ENCODE measurements at places on chromosomes 5 and 9.

DNA sequence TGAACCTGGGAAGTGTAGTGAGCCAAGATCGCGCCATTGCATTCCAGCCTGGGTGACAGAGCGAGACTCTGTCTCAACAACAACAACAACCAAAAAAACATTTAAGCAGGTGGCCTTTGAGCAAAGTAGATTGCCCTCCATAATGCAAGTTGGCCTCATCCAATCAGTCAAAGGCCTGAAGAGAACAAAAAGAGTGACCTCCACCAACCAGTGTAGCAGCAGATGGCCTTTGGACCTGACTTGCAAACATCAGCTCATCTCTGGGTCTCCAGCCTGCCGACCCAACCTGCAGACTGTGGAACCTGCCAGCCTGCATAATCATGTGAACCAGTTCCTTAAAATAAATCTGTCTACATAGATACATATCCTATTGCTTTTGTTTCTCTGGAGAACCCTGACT lies 7.5 kb downstream of the FRRS1L start:
- DNase-seq: no peak

DNA sequence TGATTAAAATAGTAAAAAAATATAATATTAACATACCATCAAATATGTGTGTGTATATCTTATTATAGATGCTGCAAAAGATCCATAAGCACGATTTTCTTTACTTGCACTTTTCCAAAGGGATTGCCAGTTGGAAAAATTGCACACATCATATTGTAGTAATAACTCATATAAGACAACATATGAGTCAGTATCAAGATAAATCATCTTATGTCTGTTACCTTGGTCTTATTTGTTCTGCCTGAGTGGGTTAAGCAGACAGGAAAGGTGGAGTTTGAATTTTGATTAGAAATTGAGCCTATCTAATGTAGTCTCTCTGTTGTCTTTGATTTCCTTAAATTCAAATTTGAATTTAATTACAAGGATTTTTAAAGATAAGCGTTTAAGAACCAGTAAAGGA lies 24.6 kb downstream of the LYSMD3 start:
- no peak for DNase-seq

GRCh38 chr5:171609806-171610452 lies 175.7 kb upstream of the SMIM23 start:
- no peak for DNase-seq

- no peak for DNase-seq
Measured at GRCh38 chr5:12073426-12073825, 169.2 kb upstream of the CTNND2 start.

DNA sequence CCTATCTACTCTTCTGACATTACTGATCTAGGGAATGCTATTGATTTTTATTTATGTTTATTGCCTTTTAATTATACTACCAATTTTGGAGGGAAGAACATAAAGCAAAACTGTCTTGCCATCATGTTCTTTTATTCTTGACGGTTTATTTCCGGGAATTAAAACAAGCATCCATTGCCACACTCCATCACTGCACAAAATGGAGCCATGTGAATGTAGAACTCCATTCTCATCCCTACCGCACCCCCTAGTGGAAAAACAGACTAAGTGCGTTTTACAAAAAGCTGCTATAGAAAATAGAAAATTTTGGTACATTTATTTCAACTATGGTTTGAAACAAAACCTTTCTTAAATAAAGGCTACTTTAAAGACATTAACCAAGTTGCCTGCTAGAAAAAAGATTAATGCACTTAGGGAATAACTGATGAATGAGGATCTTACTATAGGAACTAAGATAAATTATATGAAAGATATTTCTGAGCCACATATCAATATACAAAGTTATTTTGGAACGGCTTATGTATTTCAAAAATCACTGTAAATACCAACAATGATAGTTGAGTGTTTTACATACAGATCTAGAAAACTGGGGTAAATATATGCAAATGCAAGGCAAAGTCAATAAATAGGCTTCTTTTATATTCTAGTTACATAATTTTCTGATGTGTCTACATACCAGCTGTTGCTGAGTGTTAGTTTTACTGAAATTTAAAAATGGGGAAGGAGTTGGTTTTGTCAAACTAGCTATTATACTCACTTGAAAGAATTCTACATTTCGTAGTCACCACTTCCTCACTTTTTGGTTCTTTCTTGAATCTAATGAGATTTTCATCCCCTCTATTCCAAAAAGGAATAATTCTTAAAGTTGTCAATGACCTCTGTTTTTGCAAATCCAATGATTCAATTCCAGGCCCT lies 26.5 kb downstream of the OXCT1 start:
- no peak for DNase-seq

DNA sequence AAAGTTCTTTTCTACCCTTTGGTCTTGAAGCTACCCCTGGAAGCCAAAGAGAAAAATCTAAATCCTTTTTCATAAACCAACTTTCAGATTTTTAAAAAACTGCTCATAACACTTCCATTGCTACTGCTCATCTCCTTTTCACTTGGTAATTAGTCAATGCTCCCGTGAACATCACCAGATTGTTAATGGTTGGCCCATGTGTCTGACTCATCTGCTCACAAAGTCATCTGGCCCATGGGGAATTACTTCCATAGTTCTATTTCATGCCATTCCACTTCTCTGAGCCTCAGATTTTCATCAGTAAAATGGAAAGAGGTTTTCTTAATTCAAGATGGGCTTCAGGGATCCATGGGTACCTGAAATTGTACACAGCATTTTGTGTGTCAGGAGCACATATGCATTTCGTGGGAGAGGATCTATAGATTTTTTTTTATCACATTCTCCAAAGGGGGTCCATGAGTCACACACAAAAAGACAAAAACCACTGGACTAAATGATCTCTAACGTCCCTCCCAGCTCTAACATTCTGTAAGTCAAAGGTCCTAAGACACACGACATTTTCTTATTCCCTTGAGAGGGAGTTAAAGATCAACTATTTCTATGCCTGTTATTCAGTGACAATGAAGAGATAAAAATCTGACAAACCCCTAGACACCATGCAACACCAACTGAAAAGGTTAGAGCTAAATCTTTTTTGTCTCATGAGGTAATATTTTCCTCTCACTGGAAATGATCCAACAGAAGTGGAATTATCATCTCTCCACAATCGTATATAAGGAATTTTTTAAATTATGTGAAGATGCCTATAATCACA lies 75.4 kb downstream of the TEX10 start:
- no peak for DNase-seq

DNA sequence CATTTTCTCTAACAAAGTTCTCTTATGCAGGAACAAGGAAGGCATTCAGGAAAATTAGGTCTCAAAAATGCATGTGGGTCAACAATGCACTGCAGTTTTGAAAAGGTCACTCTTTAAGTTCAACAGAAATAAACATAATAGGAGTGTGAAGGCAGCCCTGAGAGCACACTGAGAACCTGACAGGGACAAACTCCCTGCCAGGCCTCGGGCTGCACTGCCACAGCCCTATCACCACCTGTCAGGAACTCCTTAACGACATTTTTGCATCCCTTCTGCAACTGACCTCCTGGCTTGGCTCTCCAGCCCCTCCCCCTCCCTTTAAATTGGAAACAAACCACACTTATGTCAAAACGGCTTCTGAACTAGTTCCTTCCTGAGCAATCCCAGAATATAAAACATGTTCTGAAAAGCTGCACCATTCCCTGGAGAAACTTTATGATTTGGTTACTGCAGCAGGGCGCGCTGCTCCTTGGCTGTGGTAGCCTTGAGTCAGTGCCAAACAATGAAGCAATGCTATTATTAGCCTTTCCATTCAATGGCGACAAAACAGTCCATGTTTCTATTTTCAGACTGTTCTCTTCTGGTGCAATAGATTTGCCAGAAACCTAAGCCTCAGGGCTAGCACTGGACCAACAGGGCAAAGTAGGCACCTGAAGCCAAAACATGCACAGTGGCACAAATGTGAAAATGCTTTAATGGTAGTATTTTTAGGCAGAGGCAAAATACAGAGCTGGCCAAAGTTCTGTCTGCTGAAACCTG lies 160.1 kb upstream of the ZNF608 start:
- DNase-seq: peak; percentile 19

Data from caudate nucleus (tissue), 63 donors.